ENCODE measurements at places on chromosomes 4 and X.

GRCh38 chr4:145851511-145852201 lies 87.0 kb downstream of the ZNF827 start:
- no peak for DNase-seq

DNA sequence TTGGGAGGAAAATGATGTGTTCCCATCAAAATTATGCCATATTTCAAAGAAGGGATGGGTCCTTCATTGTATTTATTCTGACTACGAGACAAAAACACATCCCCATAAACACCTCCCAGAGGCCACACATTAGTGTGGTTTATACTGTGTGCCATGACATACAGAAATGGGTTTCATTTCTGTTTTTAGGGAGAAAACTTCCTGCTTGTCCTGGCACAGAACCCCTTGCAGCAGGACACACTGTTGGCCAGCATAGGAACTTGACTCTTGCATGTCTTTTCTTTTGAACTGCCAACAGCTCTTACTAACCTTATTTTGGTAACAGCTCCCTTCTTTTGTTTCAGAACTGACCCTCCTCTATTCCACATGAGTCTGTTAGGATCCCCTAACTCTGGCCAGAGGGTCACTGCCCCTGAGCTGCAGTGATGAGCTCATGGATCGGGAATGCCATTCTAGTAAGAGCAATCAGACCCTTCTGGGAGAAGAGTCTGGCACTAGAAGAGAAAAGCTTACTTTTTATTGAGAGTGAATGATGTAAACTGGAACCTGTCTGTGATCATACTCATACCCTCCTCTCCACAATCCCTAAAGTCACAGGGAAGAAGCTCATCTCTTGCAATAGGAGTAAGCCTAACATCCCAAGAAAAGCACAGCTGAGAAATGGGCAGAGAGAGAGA lies 86.4 kb downstream of the SMIM20 start:
- no peak for DNase-seq

GRCh38 chr4:147093206-147093605 lies 147.5 kb upstream of the TTC29 start:
- DNase-seq: no peak

DNA sequence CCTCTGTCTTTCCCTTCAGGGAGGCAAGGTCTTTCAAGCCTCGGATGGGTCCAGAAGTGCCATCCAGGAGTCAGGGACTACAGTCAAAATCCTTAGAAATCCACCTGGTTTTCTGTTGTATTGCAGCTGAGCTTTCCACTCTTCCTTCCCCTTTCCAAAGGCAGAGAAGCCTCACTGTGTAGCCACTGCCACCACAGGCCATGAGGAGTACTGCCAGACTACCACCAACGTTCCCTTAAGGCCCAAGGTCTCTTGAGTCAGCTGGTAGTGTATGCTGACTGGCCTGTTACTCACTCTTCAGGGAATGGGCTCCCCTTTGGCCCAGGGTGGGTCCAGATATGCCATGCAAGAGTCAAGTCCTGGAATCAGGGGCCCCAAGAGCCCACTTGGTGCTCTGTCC lies 1454.1 kb downstream of the PCDH19 start:
- no peak for DNase-seq

DNA sequence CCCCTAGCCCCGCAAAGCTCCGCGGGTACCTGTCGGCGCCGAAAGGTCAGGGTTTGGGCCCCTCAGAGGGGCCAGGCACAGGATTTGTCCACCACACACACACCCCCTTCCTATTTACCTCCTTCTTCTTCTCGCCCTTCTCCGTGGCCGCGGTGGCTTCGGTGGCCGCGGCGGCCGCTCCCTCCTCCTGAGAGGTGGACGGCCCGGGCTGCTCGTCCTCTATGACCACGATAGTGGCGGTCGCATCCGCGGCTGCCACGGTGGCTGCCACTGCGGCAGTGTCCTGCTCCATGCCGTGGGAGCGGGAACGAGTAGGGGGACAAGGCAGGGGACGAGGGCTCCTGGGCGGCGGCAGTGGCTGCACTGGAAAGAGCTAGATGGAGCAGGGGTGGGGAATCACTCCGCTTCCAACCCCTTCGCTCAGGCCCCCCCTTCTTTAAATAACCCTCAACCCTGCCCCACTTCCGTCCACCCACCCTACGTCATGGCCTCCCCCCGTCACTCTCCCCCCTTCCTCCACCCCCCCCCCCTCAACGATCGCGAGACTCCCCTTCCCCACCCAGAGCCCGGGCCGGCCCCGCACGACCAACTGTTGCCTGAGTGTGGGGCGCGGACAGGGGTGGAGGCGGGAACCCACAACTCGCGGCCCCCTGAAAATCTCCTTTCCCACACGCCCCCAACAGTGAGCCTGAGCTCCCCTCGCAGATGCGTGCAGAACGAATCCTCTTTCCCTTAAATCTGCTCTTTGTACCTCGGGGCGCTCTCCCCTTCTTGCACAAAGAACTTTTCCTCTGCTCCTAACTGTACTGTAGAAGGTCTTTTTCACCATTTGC lies at the start of gene SMARCA1:
Gene SMARCA1 (minus strand): TSS at position 412 of the 833 bp plus-strand sequence. CDS start 120 bp downstream, at position 292.
- peak; percentile 68 for DNase-seq

DNA sequence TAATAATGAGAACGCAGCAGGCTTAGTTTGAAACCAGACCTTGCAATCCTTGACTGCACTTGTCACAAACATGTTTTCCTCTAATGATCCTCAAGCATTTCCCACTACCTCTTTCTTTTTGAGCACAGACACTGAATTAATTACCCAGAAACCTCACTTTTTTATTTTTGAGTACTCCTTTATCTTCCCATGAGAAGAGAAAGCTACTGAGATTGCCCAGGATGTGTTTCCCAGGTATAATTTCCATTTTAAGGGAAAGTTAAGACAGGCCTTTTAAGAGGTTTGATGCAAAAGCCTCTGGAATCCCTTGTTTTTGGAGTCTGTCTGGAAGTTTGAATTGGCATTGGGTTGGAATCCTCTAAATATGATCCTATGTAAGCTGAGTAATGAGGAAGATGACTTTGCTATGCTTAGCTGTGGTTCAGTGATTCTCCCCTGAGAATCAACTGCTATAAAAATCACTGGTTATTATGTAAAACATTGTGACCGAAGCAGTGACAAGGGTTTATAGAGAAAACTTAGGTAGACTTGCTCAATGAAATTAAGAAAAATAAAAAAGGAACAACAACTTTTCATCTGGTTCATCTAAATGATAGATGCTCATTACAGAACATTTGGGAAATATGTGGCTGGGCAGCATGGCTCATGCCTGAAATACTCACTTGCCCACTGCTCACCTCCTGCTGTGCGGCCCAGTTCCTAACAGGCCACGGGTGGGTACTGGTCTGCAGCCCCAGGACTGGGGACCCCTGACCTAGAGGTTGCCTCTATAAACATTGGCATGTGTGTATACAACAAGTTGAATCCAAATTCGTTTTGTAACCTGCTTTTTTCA lies 10.8 kb upstream of the RHOH start:
- DNase-seq: no peak

DNA sequence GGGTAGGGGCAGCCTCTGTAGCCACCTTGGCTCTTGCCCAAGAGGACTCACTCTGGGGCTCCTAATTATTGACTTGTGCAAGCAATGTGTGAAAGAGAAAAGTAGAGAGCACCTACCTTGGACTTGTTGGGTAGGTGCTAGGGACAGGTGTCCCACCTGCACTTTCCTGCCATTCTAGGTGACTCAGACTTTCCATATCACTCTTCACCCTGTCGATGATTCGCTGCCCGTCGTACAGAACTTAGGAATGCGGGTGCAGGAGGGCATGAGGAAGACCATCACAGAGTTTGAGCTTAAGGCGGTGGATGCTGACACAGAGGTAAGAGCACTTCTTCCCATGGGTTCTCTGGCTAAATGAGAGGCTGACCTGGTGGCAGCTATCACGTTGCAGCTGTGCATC lies 87.3 kb upstream of the ANXA3 start:
- DNase-seq: no peak

GRCh38 chr4:48968814-48969213 lies 17.3 kb upstream of the CWH43 start:
- DNase-seq: no peak

- DNase-seq: no peak
These were observed 118.0 kb downstream of the PDE5A start for GRCh38 chr4:119510395-119511149.

DNA sequence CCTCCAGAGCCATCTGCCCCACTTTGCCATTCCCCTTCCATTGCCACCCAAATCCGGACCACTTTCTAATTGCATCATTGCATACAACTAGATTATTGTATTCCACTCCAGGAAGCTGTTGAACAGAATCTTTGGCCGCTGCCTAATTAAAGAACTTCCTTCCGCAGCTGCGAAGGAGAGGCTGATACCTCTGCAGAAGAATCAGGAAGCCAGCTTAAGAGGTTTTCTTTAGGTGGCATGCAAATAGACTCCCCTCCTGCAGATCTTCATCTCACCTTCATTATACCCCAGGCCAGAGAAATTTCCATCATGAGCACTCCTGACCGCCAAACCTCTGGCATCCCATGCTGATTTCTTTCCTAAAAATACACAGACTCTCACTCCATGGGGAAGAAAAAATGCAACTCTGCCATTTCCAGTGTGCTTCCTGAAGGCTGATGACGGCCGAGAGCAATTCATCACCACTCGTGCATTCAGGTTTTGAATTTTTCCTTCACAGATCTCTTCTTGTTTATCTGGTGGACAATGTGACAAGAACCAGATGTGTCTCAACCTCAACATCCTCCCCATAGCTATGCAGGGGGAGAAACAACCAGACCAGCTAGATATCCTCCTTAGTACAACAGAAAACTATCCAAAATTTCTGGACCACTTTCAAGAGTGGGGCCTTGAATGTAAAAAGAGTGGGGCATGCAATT lies 31.2 kb downstream of the LGI2 start:
- DNase-seq: no peak

GRCh38 chr4:22500831-22501714 lies 14.8 kb downstream of the ADGRA3 start:
- no peak for DNase-seq

DNA sequence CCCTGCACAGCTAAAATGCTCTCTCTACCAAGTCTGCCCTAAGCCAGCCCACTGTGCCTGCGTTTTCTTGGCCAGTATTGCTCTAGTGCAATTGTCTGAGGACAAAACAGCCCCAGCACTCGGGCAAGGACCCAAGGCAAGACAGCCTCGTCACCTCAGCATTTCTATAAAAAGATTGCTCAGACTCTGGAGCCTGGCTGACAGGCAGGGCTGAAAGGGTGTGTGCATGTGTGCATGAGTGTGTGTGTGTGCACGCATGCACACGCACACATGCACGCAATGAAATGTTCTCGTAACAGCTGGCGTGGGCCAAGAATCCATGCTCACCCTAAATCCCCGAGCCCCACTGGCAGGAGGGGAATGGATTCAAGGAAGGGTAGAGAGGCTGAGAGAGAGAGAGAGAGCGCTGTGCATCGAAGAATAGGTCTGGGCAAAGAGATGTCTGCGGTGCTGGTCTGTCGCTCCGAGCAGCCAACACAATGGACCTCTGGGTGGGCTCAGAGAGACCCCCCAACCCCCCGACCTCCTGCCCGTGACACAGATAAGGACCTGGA lies 579.2 kb downstream of the BCOR start:
- no peak for DNase-seq

GRCh38 chrX:152892999-152893891 lies 4.6 kb upstream of the ZNF185 start:
- no peak for DNase-seq

DNA sequence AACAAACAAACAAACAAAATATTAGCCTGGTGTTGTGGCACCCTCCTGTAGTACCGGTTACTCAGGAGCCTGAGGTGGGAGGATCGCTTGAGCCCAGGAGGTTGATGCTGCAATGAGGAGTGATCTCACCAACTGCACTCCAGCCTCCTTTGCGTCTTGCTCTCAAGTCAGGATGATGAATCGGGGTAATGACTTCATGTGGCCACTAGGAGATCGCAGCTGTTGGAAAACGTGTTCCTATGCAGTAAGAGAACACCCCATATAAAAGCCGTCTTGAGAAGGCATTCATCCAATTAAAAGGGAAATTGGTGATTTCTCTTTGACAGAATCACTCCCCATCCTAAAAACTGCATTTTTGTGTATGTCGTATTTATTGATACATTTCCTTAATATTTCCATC lies 6.9 kb downstream of the CCNB3 start:
- DNase-seq: no peak

DNA sequence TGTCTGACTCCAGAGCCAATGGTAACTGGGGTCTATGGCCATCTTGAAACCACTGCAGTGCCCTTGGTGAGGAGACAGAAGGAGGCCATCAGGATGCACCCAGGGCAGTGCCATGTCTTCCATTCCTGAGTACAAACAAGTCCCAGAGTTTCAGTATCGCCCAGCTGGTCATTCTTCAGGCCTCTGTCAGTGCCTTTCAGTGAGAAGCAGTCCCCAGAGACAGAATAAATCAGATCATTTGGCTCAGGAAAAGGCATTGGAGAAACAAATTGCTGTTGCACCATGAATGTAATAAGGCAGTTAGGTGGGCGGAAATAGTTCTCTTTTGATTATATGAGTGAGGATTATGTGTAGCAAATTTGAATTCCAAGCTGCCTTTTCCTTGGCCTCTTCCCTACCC lies 21.3 kb downstream of the ADGRG4 start:
- no peak for DNase-seq

DNA sequence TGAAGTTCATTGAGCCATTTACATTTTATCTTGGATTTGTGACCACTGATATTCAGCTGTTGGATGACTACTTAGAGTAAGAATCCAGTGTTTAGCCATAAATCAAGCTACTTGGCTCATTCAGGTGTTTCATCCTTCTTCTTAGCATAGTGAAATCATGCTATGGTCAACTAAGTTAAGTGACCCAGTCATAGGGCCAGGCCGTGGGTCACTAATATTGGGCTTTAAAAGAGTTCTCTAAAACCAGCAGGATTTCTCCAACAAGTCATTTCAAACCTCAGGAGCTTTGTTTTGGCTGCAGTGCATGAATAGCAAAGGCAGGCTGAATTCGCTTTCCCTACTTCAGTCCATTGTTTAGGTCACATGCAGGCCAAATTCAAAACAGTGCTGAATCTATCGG lies 181.0 kb downstream of the MAML3 start:
- no peak for DNase-seq

GRCh38 chrX:150880808-150881165 lies 17.7 kb downstream of the CD99L2 start:
- no peak for DNase-seq

DNA sequence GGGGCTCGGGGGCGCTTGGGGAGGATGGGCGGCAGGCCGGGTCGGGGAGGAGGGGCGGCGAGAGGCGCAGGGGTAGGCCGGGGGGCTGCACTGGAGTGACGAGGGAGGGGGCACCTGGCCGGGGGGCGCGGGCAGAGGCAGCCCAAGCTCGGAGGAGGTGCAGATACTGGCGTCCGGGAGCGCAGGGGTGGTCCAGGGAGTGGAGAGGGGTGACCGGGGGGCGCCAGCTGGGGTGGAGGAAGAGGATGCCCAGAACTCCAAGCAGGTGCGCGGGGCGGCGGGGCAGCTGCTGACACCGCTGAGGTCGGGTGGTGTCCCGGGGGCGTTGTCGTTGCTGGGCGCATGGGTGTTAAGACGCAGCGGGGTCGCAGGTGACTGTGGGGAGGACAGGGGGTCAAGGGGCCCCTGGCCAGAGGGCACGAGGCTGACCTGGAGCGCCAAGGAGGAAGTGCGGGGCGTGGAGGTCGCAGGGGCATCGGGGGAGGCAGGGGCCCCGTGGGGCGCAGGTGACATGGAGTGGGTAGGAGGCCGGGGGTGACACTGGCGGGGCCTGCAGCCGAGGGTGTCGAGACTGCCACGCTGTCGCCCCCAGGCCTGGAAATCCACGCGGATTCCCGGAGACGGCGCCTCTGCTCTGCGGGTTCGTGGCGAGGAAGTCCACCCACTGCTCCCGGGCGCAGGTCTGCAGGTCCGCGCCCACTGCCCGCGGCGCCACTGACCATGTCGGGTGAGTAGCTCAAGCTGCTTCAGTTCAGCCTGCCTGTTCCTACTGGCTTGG lies 928 bp downstream of the GYG2 start:
- no peak for DNase-seq

- no peak for DNase-seq
These were observed 45.7 kb upstream of the INTU start for GRCh38 chr4:127586922-127587571.

- DNase-seq: no peak
These were observed 19.0 kb downstream of the SLC2A9 start for GRCh38 chr4:10002278-10002677.

Measured in sciatic nerve (tissue), 2 donors.